ENCODE measurements at places on chromosomes 4 and X.

GRCh38 chr4:28391877-28392276, 1531.2 kb downstream of the STIM2 start:
- DNase-seq, result no peak

GRCh38 chr4:87584222-87584908, 24.0 kb upstream of the DSPP start:
- DNase-seq, result no peak

GRCh38 chr4:1092026-1092982, 21.1 kb downstream of the RNF212 start:
- no peak for DNase-seq

GRCh38 chrX:152024710-152025109, 50.2 kb upstream of the GABRE start:
- no peak for DNase-seq

Data from HT1080 (cell line).